ENCODE measurements at places on chromosomes 4 and X.

DNA sequence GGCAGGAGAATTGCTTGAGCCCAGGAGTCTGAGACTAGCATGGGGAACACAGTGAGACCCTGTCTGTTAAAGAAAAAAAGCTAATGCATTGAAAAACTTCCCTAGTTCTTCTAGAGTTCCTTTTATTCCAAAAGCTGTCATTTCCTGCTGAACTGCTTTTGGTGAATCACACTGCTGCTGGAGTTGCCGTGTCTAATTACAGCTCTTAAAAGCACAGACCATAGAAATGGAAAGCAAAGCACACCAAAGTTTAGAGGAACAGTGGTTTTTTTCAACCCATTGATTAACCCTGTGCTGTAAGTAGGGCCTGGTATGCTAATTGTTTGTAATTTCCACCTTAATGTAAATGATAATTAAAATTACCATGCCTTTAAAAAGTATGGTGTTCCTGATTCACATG is 52.4 kb downstream of the SEPTIN11 start:
- no peak for DNase-seq

DNA sequence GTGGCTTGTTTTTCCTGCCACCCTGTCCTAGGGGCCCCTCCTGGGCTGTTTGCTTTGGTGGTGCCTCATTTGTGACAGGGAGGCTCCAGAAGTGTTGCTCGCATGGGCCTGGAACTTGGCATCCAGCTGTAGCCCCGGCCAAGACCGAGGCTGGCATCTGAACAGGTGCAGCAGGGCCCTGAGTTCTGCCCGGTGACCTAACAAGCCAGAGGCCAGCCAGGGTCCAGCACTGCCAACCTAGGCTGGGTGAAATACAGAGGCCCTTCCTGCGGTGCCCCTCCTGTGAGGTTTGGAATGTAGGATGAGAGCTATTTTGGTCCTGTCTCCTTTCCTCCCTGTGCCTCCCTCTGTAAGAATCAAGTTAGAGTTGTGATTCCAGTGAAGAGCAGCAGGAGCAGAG is 58.5 kb downstream of the STARD8 start:
- no peak for DNase-seq

DNA sequence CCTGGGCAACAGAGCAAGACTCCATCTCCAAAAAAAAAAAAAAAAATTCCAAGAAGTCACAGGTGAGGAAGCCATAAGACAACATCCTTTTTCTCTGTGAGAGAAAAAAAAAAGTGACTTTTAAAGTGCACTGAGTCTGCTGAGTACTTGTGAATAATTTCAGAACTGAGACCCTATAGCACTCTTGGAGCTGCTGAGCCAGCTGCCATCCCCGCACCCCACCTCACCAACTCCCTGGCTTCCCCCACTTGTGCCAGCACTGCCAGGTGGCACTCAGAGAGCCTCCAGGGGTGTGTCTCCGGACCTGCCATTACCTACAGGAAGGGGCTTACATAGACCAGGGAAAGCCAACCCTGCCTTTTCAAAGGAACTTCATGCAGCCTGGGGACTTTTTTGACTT is 39.2 kb upstream of the HS3ST1 start:
- DNase-seq, result no peak

DNA sequence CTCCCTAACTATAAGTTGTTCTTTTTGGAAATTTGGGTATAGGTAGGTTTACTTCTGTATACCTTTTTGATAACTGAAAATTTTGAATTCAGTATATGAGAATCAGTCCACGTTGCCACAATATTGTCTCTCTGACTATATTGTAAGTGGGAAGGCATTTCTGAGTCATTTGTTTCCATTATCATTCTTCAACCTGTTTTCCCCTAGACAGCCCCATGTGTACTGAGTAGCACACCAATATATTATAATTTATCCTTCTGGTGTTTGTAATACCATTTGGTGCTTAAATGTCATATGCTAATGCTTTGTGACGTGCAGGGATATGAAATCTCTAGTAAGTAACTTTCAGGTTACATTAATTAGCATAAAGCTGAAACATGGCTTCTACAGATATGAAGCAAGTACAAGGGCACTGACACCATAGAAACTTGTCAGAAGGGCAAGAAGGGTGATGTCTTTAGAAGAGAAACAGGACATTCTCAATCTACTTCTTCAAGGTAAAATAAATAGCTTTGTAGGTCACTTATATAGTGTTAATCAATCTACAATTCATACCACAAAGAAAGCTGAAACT is 27.7 kb downstream of the PAK3 start:
- DNase-seq, result no peak

DNA sequence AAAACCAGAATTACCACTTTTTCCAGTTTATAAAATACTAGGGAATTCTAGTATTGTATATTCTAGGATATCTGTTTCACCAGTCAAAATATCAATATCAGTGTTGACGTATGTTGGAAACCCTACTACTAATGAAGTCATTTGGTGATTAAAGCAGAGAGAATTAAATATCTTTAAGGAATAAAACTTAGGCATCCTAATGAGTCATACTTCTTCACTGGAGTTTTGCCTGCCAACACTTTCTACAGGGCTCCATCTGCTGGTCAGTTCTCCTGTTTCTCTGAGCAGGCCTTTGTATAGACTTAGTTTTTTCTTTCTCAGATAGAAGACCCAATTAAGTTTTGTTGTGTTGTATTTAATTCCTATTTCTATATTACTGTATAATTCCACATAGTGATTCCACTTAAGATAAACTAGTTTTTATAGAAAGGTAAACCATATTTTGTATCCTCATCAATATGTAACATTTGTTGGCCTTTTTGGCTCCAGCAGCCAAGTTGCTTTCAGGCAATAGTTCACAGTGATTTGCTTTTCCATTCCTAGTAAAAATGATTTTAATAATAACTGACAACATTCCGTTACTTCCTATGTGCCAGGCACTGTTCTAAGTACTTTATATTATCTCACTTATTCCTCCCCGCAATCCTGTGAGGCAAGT is 3.5 kb downstream of the AP1AR start:
- DNase-seq, result peak; percentile 66

- DNase-seq, result no peak
These were observed 124.0 kb upstream of the NOCT start for GRCh38 chr4:138891631-138892031.

GRCh38 chrX:153459986-153460385 is 10.4 kb downstream of the HAUS7 start:
- no peak for DNase-seq

- DNase-seq, result no peak
These were observed 17.2 kb downstream of the C1QTNF7 start for GRCh38 chr4:15444879-15445547.

DNA sequence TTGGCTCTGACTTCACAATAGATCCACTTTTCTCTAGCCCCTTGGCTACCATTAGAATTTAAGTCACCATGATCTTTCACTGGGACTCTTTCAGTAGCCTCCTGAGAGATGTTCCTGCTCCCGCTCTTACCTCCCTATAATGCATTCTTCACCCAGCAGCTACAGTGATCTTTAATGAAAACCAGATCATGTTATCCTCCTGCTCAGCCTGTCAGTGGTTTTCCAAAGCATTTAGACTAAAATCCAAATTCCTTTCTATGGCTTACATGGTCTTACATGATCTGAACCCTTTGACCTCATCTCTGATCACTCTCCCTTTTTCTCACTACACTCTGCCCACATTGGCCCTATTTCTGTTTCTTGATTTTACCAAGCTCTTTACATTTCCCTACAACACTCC is 18.3 kb upstream of the RPS6KA3 start:
- DNase-seq, result no peak

DNA sequence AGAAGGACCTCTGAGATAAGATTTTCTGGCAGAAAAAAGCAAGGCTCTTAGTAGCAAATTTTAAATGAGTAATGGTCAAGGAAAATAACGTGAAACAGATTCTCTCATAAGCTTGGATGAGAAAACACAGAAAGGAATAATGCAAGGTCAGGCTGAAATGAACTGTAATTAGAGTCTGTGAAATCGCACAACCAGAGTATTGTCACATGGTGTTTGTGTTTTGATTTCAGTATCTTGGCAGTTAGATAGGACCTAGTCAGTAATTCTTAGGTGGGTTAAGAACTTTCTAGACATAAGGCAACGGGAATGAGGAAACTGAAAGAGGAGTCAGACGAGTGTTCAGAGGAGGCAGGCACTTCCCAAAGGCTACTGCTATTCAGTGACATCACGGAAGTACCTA is 34.6 kb downstream of the LIMCH1 start:
- no peak for DNase-seq

DNA sequence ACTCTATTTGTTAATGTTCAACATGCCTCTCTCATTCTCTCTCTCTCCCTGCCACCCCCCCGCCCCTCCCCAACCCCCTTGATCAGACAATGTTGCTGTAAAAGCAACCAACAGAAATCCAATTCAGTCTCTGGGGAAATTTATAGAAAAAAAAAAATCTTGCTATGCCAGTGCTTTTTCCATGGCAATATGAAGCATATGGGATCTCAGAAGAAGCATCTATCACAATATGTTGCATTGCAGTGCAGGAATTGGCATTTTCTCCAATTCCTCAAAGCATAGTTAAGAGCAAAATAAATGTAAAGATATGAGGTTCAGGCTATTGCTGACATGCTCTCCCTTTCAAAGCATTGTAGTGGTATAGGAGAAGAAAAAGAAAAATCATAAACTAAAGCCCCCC is 90.9 kb upstream of the LDB2 start:
- DNase-seq, result no peak

GRCh38 chr4:147542229-147542990 is 61.5 kb downstream of the EDNRA start:
- no peak for DNase-seq

GRCh38 chr4:106369456-106370060 is 980 bp upstream of the GIMD1 start:
- DNase-seq, result peak; percentile 9

DNA sequence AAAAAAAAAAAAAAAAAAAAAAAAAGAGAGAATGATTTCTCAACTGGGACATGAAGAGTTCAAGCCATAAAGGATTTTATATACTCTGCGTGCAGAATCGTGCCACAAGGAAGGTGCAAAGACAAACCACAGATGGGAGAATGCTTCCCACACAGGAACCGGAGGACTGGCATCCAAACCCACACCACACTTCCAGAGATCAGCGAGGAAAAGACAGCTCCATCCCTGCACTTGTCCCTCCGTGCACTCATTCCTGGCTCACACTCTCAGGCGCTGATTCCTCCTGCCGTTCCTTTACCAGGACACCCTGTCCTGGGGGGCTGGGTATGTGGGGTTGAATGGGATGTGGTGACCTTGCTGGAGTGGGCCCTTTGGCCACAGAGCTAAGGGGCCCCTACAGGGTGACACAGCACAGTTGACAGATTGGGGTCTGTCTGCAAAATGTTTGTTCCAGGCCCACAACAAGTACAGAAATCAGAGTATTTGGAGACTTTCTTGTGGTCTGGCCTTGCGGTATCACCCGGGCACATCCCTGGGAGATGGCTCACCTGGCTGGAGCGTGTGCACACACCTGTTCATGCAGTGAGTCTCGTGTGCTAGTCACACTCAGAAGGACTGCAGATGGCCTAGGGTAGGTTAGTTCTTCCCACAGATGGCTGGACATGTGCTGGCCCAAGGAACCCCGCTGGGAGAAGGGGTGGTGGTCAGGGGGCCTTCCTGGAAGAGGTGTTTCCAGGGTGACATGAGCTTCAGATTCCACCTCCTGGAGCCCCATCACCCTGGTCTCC is 55.4 kb upstream of the GPR78 start:
- DNase-seq, result no peak

DNA sequence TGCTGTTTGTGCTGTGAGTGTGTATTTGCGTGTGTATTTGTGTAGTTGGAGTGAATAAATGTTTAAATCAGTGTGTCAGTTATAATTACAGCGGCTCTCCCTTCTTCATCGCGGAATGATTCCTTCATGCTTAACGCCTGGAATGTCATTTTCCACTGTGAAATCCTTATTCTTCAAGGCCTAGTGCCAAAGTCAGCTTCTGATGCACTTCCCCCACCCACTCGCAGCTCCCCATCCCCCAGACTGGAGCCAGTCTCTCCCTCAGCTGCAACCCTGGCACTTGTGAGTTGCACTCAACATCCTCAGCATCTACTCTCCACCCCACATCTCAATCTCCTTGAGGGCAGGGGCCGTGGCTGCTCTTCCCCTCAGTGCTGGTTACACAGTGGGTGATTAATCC is 583.0 kb downstream of the BCOR start:
- DNase-seq, result no peak

GRCh38 chr4:8779490-8779932 is 92.1 kb downstream of the HMX1 start:
- no peak for DNase-seq

GRCh38 chrX:106933538-106933961 is 13.3 kb downstream of the CLDN2 start:
- DNase-seq, result no peak

DNA sequence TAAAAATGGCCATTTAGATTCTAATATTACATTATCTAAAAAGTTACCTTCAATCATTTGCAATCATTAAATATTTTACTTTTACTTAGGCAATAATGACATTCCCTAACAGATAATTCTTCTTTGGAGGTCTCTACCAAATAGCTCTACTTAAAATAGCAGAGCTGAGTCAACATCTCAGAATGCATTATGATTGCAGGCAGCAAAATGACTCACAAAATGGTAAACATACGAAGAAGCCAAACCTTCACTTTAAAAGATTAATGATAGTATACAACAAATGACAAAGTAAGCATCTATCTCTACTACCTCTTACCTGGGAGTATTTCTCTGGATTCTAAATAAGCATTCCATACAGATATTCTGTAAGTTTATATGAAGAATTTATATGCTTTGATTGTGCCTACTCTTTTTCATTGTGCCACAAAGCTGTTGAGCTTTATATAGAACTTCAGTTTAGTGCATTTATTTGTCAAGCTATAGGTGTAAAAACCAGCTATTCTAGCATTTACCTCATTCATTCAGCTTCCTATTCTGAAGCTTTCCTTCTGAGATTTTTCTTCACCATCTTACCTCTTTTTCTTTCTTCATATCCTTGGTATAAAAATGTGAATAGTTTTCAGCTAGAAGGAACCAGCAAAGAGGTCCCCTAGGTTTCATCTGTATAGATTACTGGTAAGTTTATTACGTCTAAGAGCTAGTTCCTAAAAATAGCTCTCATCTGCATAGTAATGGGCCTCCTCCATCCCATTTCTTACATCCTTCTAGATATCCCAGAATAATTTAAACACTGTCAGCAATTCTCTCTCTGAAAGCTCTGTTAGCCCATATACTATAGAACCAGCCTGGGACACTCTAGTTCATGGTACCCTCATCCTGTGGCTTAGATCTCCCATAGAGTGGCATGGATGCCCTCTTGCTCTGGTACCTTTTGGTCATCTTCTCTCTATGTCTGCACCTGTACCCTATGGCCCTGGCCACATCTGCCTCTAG is 17.2 kb upstream of the SPCS3 start:
- DNase-seq, result no peak

GRCh38 chr4:1204828-1205585 is 32.6 kb upstream of the SPON2 start:
- DNase-seq, result peak; percentile 7

DNA sequence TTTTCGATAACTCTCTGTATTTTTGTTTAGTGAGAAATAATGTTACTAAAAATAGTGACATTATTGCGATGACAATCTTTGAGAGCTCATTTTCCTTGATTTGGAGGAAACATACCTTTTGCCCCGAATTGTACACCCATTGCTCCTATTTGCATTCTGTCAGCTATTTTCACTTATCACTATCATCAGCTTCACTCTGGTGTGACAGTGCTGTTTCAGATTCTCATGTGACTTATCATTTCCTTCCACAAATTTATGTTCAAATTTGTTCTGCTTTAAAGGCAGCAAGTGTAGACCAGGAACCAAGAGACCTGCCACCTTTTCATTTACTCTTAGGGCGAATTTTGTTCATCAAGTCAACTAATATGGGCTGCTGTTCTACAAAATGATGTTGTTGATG is 179.4 kb downstream of the RBM46 start:
- DNase-seq, result no peak

GRCh38 chrX:130848763-130849162 is 54.2 kb downstream of the ENOX2 start:
- no peak for DNase-seq

Data from CD4-positive, alpha-beta T cell treated with Interleukin-4 for 1 hour (primary cell).